ENCODE measurements at places on chromosomes 4 and X.

DNA sequence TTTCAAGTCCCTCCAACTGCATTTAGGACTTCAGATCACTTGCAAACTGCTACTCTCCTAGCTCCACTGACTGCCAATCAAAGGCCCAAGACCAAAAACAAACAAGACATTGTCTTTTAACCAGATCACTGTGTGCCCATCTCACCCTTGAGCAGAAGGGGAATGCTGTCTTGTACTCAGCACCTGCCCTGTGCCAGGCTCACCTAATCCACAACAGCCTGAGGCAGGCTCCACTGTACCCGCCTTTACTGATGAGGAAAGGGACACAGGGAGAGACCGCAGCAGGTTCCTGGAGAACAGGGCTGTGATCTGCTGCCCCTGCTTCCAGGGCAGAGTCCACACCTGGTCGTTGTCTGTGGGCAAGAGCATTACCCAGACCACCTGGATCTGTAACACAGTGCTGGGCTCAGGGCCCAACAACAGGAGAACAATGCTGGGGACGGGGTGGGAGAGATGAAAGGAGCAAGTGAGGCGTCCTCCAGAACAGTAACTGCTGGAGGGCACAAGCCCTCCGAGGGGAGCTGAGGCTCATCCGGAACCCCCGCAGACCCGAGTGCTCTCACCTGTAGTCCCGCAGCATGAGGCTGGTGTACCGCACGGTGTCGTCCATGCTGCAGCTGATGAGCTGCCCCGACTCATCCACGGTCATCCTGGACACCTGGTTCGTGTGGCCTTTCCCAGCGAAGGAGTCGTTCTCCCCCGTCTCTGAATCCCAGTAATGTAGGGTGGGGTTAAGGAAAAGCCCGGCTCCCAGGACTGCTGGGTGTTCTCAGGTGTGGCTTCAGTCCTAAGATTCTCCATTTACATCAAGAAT is 33.9 kb downstream of the WDR1 start:
- DNase-seq = no peak

DNA sequence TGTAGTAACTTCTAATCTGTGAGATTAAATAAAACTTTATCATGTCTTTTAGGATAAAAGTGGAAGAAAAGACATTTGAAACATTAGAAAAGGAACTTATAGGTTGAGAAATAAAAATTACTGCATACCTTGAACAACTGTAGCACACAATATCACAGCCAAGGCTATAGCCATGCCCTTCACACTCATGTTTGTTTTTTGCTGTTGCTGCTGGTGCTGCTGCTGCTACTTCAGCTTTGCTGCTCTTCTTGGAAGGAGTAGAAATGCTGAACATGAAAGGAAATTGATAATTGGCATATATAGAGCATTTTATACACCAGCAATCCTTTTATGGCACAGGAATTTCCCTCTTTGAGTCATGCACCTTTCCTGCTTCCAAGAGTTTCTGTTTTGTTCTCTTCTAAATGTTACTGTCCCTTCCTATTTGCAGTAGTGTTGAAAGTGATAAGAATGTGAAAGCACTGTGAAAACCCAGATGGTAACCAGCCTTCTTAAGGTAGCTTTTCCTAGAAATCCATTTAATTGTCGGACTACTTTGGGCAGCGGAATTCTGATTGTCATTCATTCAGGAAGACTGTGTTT is at the start of gene CXCL11:
TSS of gene CXCL11 (minus strand) at position 272 of the 582 bp plus-strand sequence. CDS start at position 189, 83 bp downstream.
- DNase-seq = no peak

DNA sequence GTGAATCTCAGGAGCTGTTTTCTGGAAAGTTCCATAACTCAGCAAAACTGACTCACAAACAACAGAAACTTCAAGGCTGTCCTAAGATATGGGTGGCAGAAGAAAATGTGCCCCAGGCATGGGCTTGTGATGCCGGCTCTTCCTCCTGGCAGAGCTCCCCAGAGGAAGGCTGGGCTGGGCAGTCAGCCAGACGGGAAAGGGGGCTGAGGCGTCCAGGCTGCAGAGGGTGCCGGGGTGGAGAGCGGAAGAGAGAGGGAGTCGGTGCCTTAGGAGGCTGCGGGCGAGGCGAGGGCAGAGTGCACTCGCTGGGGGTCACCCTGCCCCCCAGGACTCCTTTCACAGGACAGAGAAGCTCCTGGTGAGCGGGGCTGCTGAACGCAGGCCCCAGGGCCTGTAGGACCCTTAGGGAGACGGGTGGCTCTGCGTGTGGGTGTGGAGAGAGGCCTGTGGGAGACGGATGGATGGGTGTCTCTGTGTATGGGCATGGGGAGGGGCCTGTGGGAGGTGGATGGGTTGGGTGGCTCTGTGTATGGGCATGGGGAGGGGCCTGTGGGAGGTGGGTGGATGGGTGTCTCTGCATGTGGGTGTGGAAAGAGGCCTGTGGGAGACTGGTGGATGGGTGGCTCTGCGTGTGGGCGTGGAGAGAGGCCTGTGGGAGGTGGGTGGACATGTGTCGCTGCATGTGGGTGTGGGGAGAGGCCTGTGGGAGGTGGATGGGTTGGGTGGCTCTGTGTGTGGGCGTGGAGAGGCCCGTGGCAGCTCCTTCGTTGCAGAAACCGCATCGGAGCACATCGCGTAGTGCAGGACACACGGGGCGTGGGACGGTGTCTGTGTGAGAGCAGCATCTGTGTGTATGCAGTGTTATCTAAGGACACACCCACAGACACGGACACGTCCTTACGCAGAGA is 15.9 kb downstream of the PCGF3 start:
- no peak for DNase-seq

DNA sequence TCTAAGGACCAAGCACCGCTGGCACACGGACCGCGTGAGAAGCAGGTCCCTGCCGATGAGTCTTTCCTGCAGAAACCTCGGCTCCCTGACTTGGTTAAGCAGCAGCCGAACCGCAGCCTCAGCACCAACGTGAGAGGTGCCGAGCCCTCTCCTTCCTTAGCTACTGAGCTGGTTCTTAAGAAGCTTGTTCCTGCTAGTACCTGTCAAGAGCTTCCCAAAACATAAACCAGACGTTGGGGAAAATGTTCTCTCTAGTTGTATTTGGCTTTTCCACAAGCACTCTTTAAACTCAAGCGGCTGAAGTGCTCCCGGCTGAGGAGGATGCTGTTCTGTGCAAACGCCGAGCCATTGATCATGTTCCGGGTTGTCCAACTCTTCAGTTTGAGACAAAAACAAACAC is 29.3 kb upstream of the TLR3 start:
- DNase-seq = no peak

DNA sequence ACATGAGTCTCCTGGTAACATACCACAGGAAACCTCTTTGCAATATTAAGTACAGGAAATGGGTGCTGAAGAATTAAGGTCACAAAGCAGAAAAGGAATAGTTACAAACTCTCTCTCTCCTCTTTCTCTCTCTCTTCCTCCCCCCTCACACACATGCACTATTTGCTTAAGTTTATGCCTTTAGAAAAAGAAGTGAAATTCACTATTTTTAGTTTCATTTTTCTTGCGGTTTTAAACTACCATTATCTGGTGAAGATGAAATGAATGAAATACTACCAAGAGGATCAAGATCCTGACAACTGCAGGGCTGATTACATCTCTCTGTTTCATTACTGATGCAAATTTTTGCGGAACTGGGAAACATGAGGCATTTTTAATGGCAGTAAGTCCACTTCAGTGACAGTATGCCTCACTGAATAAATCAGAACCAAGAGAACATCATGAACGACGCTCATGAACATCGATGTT is 64.3 kb upstream of the FTHL17 start:
- no peak for DNase-seq

DNA sequence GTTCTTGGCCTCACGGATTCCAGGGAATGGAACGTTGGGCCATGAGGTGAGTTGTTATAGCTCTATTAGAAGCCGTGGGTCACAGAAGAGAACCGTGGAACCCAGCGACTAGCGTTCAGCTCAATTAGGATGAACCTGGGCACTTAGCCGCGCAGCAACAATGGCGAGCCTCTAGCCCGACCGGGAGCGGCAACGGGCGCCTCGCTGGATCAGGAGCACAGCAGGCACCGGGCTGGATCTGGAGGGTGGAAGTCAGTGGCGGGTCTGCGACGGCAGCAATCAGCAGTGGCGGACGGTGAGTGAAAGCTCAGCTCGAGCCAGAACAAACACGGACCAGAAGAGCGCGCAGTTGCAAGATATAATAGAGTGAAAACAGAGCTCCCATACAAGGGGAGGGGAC is 34.2 kb downstream of the AGA start:
- no peak for DNase-seq

- no peak for DNase-seq
Measured at GRCh38 chrX:65241059-65241721, 264.9 kb upstream of the ZC4H2 start.

All from GOT3 (cell line).